ENCODE measurements at places on chromosomes 12 and 14.

DNA sequence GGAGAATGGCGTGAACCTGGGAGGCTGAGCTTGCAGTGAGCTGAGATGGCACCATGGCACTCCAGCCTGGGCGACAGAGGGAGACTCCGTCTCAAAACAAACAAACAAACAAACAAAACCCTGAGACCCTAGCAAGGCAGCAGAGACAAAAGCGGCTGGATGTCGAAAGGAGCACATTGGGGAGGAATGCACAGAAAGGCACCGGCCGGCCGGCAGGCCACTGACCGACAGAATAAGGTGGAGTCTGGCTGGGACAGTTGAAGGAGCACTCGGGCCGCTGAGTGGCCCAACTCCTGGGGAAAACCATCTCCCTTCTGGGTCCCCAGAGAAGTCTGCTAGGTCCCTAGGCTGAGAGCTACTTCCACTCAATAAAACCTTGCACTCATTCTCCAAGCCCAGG is 256.2 kb downstream of the KIF21A start:
- no peak for DNase-seq

DNA sequence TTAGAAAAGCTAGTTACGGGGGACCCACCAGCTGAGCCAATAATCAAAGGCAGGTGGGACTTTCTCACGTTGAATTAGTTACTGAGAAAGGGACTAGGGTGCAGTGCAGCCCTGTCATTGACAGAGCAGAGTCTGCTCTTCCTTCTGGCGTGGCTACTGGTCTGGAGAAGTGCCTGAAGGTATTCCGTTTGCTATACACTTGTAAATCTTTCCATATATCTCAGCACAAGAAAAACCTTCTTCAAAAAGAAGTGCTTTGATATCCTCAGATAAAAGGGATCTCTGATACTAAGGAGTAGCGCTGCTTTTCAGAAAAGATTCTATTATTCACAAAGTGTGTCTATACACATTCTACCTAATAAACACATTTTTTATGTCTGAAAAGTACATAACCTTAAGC is 91.5 kb downstream of the KCNK10 start:
- no peak for DNase-seq

- no peak for DNase-seq
Measured at GRCh38 chr12:68198507-68199086, 27.0 kb downstream of the IL26 start.

GRCh38 chr12:54215989-54216796 is 27.4 kb upstream of the SMUG1 start:
- no peak for DNase-seq

- no peak for DNase-seq
Measured at GRCh38 chr12:52756281-52756960, 20.7 kb downstream of the KRT76 start.

- DNase-seq: no peak
Measured at GRCh38 chr14:101819251-101819990, 57.9 kb downstream of the PPP2R5C start.

DNA sequence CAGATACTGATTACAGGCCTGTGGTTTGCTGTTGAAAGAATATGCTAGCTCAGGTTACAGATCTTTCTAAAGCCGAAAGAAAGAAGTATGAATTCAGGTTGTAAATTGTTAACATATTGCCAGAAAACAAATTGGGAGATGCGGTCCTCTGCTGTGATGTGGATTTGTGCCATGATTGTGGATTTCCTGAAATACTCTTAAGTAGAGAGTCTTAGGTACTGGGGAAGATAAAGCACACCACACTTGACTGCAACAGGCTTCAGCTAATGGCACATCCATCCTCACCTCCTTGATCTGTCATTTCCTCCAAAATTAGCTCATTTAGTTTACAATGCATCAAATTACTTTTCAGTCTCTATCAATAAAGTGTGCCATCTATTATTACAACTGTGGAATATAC is 279.2 kb downstream of the SYT1 start:
- DNase-seq: no peak

GRCh38 chr12:6965026-6965661 is 5.3 kb downstream of the PHB2 start:
- peak; percentile 64 for DNase-seq

DNA sequence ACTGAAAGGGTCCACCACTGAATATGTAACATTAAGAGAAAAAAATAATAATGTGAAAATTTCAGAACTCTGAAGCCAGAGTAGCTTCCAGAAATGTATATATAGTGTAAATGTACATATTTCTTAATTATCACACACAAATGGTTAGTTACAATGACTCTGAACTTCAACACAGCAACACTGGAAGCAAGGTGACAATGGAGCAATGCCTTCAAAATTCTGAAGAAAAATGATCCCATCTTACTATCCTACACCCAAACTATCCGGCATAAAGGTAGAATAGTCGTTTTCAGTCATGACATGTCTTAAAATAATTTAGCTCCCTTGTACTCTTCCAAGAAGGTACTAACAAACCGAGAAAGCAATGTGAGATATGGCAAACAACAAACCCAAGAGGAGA is 11.9 kb downstream of the NAP1L1 start:
- no peak for DNase-seq

GRCh38 chr14:101939646-101940170 is 24.7 kb upstream of the DYNC1H1 start:
- DNase-seq: no peak

DNA sequence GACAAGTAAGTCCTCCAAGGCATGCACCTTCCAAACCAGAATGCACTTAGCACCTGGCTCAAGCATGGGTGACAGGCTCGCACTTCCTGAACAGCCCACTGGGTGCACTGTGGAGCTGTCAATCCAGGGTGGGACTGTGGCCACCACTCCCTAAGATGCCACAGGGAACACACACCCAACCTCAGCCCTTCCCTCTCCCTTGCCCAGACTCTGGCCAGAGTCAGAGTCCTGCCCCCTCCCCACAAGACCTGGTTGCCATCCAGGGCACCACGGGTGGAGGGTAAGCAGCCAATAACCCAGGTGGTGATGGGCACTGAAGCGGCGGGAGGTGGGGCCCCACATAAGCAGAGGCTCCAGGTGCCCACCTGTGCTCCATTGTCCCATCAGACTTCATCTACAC is 160.6 kb downstream of the MYRFL start:
- peak; percentile 56 for DNase-seq

DNA sequence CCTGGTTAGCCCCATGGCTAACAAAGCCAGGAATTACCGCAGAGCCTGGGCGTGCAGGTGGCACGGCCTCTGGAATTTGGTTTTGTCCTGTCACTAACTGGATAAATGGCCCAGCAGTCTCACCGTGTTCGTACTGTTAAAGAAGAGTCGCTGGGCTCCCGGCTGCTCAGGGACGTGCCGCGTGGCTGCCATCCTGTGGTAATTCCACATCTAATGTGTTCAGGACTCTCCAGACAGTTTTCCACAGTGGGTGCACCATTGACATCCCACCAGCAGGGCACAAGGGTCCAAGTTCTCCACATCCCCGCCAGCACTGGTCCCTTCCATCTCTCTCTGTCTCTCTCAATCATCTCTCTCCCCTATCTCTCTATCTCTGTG is 19.6 kb downstream of the NOC4L start:
- DNase-seq: no peak

DNA sequence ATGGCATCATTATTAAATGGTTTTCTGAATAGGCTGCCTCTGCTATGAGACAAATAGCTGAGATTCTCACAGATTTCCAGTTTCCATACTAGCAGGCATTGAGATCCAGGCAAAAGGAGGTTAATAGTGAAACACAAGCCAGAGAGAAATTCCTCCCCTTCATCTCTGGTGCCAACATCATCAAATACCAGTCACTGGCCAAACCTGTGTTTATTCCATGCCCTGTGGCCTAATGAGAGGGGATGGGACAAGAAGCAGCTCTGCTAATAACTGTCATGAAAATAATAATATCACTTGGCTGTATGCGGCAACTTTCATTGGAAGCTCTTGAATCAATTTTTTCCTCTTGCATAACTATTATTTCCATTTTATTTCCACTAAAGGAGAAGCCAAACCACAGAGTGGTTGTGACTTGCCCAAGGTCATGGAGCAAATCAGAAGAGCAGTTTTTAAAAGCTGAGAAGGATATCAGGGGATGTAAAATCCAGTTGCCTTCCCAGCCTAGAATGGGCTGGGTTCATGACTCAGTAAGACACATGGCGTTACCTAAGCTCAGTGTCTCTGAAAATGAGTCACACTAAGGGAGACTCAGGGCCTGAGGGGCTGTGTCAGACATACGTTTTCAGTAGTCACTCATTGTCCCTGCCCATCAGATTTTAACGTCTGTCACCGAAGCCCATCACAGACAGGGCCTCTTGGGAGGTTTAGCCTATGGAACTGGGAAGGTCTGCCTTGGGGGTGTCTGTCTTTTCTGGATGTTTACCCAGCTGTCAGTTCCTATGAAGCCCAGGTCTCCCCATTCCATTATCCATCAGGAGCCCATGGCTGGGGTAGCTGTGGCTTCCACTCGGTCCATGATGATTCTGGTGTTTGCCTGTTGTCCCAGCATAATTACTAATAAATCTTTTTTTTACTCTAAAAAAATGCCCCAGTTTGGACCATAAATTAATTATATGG is 208.8 kb upstream of the EEA1 start:
- DNase-seq: peak; percentile 96

GRCh38 chr14:69997849-69998248 is 118.6 kb downstream of the SMOC1 start:
- peak; percentile 63 for DNase-seq

DNA sequence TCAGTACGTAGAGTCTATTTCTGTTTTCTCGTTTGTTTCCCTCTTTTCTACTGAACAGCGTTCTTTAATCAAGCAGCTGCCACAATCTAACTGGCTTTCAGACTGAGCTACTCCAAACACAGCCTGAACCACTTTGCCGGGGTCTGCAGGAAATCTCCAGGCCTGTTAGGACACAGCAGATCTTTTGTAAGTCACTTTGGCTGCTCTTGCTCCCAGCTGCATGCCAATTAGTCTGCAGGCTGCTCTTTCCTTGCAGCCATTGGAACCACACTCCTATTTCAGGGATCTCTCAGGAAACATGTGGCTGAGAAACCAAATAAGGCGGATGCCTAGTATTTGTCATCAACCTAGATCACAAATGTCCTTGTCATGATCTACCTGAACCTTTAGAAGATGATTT is 73.6 kb downstream of the TMTC1 start:
- no peak for DNase-seq

DNA sequence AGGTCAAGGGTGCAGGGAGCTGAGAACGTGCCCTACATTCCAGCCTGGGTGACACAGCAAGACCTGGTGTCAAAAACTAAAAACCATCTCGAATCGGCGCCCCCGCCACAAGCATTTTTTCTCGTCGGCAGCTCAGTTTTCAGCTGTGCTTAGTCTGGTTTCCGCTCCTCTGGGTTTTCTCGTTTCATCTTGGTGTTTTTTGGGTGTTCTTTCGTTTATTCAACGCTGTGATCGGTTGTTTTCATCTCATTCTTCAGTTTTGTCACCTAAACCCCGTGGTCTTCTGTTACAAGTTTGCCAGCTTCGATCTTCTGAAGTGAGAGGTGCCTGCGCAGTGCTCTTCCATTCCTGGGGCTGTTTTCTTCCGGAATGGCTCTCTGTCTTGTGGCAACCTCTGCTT is 41.4 kb downstream of the NOC4L start:
- DNase-seq: no peak

- DNase-seq: no peak
Measured at GRCh38 chr14:62138593-62138992, 376.4 kb downstream of the SNAPC1 start.

- DNase-seq: no peak
Measured at GRCh38 chr12:70798016-70798783, 122.3 kb downstream of the PTPRR start.

- DNase-seq: no peak
Measured at GRCh38 chr12:101439236-101439635, 31.7 kb upstream of the ARL1 start.

DNA sequence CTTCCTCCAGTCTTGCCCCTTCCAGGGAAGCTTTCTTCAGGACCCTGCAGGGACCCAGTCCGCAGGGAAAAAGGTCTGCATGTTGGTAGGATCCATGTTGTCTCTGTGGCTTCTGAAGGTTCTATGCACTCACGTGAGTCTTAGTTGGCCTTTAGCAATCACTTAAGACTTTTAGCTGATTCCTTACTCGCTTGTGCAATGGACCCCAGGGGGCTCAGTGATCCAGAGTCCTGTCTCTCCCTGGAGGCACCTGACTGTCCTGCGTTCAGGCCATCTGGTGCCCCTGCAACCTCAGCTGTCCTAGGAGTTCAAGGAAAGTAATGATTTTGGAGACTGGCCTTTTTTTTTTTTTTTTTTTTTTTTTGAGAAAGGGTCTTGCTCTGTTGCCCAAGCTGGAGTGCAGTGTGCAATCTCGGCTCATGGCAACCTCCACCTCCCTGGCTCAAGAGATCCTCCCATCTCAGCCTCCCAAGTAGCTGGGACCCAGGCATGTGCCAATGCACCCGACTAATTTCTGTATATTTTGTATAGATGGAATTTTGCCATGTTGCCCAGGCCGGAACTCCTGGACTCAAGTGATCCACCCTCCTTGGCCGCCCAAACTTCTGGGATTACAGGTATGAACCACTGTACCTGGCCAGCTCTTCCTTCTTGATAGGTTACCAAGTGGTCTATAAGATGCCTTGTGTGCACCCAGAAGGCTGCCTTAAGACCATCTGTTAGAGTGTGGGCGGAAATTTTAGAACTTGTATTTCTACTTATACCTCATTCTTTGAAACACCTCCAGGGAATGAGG is 4.6 kb downstream of the IFI27L2 start:
- no peak for DNase-seq

DNA sequence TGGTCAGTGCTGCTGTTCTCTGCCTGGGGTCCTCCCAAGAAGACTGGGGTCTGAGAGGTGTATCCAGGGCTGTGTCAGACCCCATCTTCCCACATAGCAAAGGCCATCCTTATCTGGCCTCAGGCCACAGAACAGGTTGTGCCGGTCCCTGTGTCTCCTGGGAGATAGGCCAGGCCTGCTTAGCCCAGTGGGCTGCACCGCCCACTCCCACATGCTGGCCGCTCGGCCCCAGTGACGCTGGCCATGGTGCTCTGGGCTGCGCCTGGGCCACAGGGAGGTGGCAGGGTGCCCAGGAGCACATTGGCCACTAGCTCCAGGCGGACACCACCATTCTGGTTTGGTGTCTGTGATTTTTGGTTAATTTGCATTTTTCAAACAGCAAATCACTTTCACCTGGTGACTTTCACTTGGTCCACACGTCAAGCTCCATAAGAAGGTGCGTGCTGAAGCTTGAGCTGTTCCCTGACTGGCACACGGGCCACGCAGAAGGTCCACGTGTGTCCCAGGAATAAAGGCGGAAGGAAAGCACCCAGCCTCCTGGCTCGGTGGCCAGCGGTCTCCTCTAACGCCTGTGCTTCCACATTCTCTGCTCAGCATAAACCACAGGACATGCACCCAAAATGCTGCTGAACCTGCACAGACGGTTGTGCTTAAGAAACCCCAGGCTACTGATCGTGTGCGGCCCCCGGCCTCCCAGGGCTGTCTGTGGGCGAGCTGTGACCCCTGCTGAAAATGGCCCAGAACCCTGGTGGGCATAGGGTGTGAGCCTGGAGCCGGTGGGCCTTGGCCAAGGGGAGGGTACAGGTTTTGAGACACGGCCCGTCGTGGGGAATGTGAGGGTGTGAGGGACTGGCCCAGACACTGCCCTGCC is 4.6 kb downstream of the FBRSL1 start:
- DNase-seq: peak; percentile 46

Measured in PC-3 (cell line).